Right cardiac atrium (tissue), 5 donors: ENCODE measurements at places on chromosomes 11 and 22. TPM values are rescaled to one million over a fixed set of nuclear protein-coding genes. Genes with fewer than 3 reads are reported as not detected.

- DNase-seq = no peak
These were observed 18.1 kb downstream of the TSPAN32 start for GRCh38 chr11:2319791-2320472.

- DNase-seq = no peak
These were observed 4.9 kb upstream of the EI24 start for GRCh38 chr11:125564357-125564756.

- DNase-seq = no peak
These were observed 114.0 kb upstream of the AKIP1 start for GRCh38 chr11:8796941-8797340.

- DNase-seq = no peak
These were observed 4.6 kb upstream of the APOL3 start for GRCh38 chr22:36165141-36165540.

DNA sequence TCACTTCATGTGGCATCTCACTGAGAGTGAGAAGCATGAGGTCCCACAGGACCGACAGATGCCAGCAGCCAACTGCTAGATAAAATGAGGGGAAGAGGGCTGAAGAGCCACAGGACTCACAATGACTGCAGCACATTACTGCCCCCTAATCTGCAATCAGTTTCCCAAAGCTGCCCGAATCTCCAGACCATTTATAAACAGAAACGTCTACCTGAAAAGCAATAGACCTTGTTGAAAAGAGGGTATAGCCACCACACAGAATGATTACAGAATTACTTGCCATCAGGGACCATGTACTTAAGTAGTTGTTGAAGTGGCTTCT lies 12.4 kb upstream of the TEF start:
- DNase-seq = no peak

DNA sequence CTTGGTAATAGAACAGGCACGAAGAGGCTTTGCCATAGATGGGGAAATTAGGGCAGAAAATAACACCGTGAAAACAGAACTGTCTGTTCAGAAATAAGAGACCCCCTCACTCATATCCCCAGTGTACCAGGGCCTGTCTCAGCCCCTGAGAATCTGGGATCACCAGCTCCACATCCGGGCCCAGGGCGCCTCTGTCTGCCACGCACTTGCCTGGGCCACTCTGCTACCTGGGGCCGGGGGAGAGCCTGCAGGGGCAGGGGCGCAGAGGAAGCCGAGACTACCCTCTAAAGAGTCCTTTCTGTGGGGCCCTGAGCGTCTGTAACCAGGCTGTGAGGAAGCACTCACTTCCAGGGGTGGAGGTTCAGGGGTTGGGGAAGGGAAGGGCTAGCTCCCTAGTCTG lies 19.8 kb downstream of the NECTIN1 start:
- no peak for DNase-seq

GRCh38 chr22:38845004-38845740 lies 1.3 kb upstream of the NPTXR start:
- DNase-seq = no peak

- no peak for DNase-seq
These were observed 374.5 kb downstream of the CADM1 start for GRCh38 chr11:115129473-115130289.

GRCh38 chr11:83367745-83368144 lies 81.6 kb upstream of the CCDC90B start:
- no peak for DNase-seq

The EFCAB6 gene
- 3.0 TPM for total RNA-seq

The PIK3IP1 gene
- total RNA-seq = 5.9 TPM

The PRMT3 gene
- total RNA-seq = 13.8 TPM
